ENCODE measurements at places on chromosomes 16 and 17.

- peak; percentile 35 for DNase-seq
Measured at GRCh38 chr16:50460538-50461399, 87.4 kb upstream of the NKD1 start.

GRCh38 chr16:75475420-75475847 is 10.9 kb upstream of the TMEM170A start:
- no peak for DNase-seq

DNA sequence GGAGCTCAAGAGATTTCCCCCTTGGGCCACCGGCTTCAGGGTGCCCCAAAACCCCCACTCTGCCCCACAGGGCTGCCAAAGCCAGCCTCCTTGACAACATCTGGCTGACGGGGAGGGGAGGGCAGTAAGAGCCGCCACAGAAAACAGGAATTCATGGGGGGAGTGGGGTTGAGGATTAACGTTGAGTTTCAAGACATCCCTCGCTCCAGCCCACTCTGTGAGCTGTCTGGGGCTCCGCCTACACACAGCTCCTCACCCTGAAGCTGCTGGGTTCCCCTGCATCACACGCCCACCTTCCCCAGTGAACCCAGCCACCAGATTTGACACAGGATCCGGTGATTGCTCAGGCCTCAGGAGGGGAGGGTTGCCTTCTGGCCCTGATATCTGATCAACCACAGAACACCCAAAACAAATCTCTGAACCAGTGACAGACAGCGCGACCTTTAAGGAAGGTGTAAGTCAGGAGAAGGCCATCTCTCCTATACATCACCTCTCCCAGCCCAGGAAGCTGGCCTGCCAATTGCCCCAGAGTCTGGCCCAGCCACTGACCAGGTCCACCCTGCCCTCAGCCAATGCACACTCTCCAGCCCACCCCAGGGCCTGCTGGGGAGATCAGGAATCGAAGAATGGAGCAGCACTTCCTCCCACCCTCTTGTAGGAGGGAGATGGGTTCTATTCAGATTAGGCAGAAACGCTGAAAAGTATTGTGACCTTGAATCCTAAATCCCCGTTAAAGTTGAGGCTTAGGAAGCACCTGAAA is 132.1 kb downstream of the CLEC16A start:
- DNase-seq = no peak

DNA sequence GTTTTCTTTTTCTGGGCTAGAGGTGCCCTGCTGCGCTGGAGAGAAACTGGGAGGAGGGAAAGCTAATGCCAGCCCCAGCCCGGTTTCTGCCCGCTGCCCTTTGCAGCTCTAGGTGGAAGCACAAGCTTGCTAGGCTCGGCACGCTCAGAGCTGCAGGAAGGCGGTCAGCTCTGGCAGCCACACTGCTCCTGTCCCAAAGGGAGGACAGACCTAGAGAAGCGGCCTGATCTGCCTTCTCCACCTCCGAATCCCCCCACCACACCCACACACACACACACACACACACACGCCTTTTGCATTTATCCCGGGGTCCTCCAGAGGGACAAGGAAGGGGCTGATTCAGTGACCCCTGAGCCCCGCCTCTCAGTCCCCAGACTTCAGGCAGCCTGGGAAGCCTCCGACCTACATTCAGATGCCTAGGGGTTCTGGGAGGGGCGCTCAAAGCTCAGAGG is 418.1 kb downstream of the SOX9 start:
- DNase-seq = no peak

GRCh38 chr17:32546031-32546444 is 59.2 kb downstream of the CDK5R1 start:
- no peak for DNase-seq

GRCh38 chr16:20673882-20674683 is 23.4 kb downstream of the ACSM1 start:
- DNase-seq = no peak

Measured in sciatic nerve (tissue), 2 donors.